A549 treated with AZD2906 at 1 μM for 4 hours (cell line): ENCODE measurements at places on chromosomes 2 and 18. TPM values are rescaled to one million over a fixed set of nuclear protein-coding genes. Genes with fewer than 3 reads are reported as not detected.

RFTN2 gene
- total RNA-seq: 0.06 to 0.13 TPM in 2 of 5 replicates, not detected in the others

DSG2 gene
- total RNA-seq: 43.1 to 72.3 TPM (median 59.6 TPM) in 5 replicates

DSEL gene
- 0.34 to 0.51 TPM (median 0.40 TPM) in 5 replicates for total RNA-seq

MROH2A gene
- 0.11 to 0.23 TPM (median 0.18 TPM) in 4 of 5 replicates, not detected in the other for total RNA-seq

MYOM1 gene
- total RNA-seq: 0.10 to 0.32 TPM (median 0.13 TPM) in 5 replicates

SERPINB5 gene
- total RNA-seq: 0.09 to 0.34 TPM (median 0.10 TPM) in 5 replicates

SERPINB4 gene
- total RNA-seq: 0.06 to 0.17 TPM (median 0.10 TPM) in 5 replicates

DYSF gene
- total RNA-seq: 0.44 to 0.90 TPM (median 0.81 TPM) in 5 replicates

SLC14A1 gene
- total RNA-seq: 0.14 TPM in 1 of 5 replicates, not detected in the others

EVX2 gene
- 0.01 TPM in 1 of 5 replicates, not detected in the others for total RNA-seq

CHRNA1 gene
- total RNA-seq: not detected in 5 replicates

PARD6G gene
- 1.4 to 3.5 TPM (median 3.4 TPM) in 5 replicates for total RNA-seq

PLGLB1 gene
- 0.20 to 0.66 TPM (median 0.38 TPM) in 5 replicates for total RNA-seq

PFN4 gene
- 1.4 to 2.5 TPM (median 1.7 TPM) in 5 replicates for total RNA-seq

EPG5 gene
- 3.7 to 4.5 TPM (median 3.9 TPM) in 5 replicates for total RNA-seq

GAL3ST2 gene
- 0.11 to 0.37 TPM (median 0.25 TPM) in 5 replicates for total RNA-seq

TRMT61B gene
- total RNA-seq: 15.0 to 16.7 TPM (median 16.0 TPM) in 5 replicates

LYPD1 gene
- total RNA-seq: 13.7 to 20.5 TPM (median 15.7 TPM) in 5 replicates

CHRNG gene
- total RNA-seq: not detected in 5 replicates

BCL11A gene
- total RNA-seq: 0.01 to 0.11 TPM (median 0.09 TPM) in 5 replicates

HOXD3 gene
- 0.06 to 0.16 TPM (median 0.09 TPM) in 5 replicates for total RNA-seq

RAD51AP2 gene
- total RNA-seq: not detected in 5 replicates

SCYGR4 gene
- not detected in 5 replicates for total RNA-seq

ADAM23 gene
- 8.4 to 10.3 TPM (median 9.1 TPM) in 5 replicates for total RNA-seq

ZNF396 gene
- 0.54 to 0.89 TPM (median 0.60 TPM) in 5 replicates for total RNA-seq

AGBL5 gene
- 29.1 to 31.8 TPM (median 31.1 TPM) in 5 replicates for total RNA-seq
